ENCODE measurements at places on chromosomes 11 and 22. TPM values are rescaled to one million over a fixed set of nuclear protein-coding genes. Genes with fewer than 3 reads are reported as not detected.

RFPL2 gene
- not detected for total RNA-seq

OR56A1 gene
- not detected for total RNA-seq

AGBL2 gene
- 0.78 TPM for total RNA-seq

OR9Q2 gene
- not detected for total RNA-seq

TMEM191C gene
- 0.85 TPM for total RNA-seq

CYTH4 gene
- under 0.01 TPM for total RNA-seq

MRPL23 gene
- 30.0 TPM for total RNA-seq

RFPL1 gene
- total RNA-seq, result not detected

NELL1 gene
- not detected for total RNA-seq

ARHGAP20 gene
- under 0.01 TPM for total RNA-seq

CNGA4 gene
- total RNA-seq, result 0.07 TPM

Data from nasal cavity respiratory epithelium epithelial cell of viscerocranial mucosa (primary cell).